ENCODE measurements at places on chromosomes 12 and 14. TPM values are rescaled to one million over a fixed set of nuclear protein-coding genes. Genes with fewer than 3 reads are reported as not detected.

GRCh38 chr14:24921903-24922302 lies 128.0 kb downstream of the STXBP6 start:
- DNase-seq, result no peak

The LRFN5 gene
- total RNA-seq, result 6.6 TPM

- DNase-seq, result no peak
These were observed 198.9 kb upstream of the SFSWAP start for GRCh38 chr12:131511803-131512561.

GRCh38 chr14:65096323-65097089 lies 5.8 kb downstream of the MAX start:
- no peak for DNase-seq

The AGAP2 gene
- total RNA-seq, result 1.8 TPM

DNA sequence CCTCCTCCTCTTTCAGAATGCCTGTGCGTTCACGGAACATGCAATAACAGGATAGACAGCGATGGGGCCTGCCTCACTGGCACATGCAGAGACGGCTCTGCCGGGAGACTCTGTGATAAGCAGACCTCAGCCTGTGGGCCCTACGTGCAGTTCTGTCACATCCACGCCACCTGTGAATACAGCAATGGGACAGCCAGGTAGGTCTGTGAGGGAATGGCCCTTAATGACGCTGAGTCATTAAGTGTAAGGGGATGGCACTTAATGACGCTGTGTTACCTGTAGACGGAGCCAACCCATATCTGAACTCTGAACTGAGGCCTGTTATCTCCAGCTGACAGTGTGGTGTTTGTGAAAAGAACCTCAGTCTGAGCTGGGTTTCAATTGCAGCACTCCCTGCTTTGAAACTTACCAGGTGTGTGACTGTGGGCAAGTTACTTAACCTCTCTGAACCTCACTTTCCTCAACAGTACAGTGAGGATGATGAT lies 86.9 kb downstream of the STAB2 start:
- no peak for DNase-seq

DNA sequence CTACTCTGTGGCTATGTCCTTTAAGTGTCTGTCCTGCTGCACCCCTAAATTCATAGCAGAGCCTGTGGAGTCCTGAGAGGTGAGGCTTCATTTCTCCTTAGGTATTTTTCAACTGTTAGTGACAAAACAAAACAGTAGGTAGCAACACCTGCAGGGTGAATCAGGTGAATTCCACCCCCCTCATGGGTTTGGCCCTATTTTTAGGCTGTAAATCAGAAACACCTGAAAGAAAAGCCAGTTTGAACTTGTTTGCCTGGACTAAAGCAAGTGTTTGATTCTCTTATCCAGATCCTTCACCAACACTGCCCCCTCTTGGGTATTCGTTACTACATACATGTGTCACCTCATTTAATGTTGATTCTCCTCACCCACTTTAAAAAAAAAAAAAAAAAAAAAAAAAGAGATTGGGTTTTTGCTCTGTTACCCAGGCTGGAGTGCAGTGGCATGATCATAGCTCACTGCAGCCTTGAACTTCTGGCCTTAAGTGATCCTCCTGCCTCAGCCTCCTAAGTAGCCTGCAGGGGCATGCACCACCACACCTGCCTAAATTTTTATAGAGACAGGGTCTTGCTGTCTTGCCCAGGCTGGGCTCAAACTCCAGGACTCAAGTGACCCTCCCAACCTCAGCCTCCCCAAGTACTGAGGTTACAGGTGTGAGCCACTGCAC lies 10.3 kb downstream of the TBPL2 start:
- no peak for DNase-seq

The SUSD6 gene
- total RNA-seq, result 73.3 TPM

The LPAR5 gene
- total RNA-seq, result 2.5 TPM

- no peak for DNase-seq
These were observed 273.6 kb upstream of the MDGA2 start for GRCh38 chr14:47949006-47949405.

The HOXC12 gene
- not detected for total RNA-seq

The RTL1 gene
- total RNA-seq, result not detected

The SCNN1A gene
- 18.1 TPM for total RNA-seq

GRCh38 chr12:95600567-95600966 lies 49.3 kb upstream of the USP44 start:
- no peak for DNase-seq

DNA sequence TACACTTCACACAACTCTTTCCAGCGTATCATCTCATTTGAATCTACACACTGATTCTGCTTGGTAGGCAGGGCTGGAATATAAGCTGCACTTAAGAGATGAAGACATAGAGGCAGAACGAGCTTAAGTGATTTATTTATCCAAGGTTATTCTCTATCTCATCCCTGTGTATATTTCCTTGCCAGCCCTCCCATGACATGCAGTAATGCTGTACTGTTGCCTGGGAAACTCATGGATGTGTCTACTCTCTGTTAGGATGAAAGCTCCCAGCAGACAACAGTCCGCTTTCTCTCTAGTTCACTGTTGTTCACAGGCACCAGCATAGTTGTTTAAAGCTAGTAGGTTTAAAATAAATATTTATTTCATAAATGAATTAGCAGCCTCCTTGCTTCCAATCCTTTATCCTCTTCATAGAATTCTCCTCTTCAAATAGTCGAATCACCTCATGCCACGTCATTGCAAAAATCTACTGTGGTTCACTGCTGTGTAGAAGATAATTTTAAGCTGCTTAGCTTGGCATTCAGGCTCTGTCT lies 25.4 kb downstream of the FGF6 start:
- DNase-seq, result no peak

DNA sequence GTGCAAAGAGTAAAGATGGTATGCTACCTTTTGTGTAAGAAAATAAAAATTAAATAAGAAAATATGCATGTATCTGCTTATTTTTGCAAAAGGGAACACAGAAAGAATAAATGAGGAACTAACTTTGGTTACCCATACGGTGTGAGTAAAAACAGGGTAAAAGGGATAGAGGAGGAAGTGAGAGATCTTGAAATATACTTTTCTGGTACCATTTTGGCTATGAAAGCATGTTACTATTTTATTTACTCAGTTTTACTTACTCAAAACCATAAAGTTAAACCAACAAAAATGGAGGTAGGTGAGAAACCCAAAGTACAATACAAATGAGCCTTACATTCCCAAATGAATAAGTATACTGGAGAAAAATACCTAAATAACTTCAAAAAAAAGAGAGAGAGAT lies 122.0 kb upstream of the EGLN3 start:
- no peak for DNase-seq

The LUM gene
- 335 TPM for total RNA-seq

The PIANP gene
- total RNA-seq, result not detected

The HOXC4 gene
- total RNA-seq, result 1.1 TPM

DNA sequence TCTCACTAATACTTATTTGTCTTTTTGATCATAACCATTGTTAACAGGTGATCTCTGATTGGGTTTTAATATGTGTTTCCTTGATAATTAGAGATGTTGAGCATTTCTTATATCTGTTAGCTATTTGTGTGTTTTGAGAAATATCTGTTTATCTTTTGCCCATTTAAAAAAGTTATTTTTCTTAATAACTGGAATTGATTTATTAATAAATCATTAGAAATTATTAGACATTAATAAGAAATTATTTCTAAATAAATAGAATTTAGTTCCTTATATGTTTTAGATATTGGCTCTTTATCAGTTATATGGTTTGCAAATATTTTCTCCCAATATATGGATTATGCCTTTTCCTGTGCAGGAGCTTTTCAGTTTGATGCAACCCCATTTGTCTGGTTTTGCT lies 18.7 kb downstream of the TMX1 start:
- no peak for DNase-seq

- no peak for DNase-seq
These were observed 124.3 kb upstream of the EGLN3 start for GRCh38 chr14:34075042-34075744.

GRCh38 chr12:50221228-50222008 lies 54.2 kb upstream of the CERS5 start:
- DNase-seq, result no peak

- DNase-seq, result no peak
These were observed 90.8 kb downstream of the BCL11B start for GRCh38 chr14:99181241-99181640.

GRCh38 chr12:13124656-13125505 lies 21.4 kb upstream of the GSG1 start:
- DNase-seq, result no peak

The PIGH gene
- total RNA-seq, result 27.7 TPM

DNA sequence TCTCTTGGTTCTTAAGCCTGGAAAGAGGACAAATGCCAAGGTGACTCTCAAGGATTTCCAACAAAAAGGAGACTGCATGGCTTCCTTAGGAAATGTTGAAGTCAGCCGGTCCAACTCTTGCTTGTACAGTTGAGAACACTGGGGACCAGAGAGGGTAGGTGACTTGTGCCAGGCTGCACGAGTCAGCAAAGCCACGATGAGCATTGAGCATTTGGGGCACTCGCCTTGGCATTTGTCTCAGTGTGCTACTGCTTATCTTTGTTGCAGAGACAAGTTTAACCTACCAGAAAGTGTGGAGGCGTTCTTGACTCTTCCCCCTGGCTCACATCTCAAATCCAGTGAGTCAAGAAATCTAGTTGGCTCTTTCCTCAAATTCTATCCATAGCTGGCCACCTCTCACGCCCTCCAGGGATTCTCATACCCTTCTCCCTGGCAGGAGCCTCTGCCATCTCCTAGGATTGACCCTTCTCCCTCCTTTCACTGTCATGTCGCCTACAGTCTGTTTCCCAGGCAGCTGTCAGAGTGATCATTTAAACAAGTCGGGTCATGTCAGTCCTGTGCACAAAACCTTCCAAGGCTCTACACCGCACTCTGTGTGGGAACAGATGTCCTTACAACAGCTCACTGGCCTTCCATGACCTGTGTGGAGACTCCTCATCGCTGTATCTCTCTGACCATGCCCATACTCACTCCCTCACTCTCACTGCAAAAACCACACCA lies 17.2 kb upstream of the KRT83 start:
- no peak for DNase-seq

DNA sequence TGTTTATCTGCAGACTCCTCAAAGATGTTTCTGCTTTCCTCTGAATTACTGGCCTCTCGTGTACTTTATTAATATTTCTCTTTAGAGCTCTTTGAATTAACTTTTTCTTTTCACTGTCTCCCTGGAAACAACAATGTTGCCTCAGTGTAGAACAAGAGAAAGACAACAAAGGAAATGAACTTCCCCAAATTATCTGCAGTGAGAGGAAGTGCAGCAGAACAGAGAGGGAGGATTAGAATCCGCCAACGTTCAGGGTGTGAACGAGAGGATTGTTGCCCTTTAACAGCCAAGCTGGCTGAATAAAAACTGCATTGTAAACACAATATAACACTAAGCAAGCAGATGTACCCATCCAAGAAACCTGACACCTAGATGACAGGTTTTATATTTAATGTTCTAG lies 375.9 kb downstream of the GALC start:
- DNase-seq, result no peak

- no peak for DNase-seq
These were observed 152.2 kb upstream of the HIF1A start for GRCh38 chr14:61542848-61543790.

The KRT79 gene
- total RNA-seq, result not detected

DNA sequence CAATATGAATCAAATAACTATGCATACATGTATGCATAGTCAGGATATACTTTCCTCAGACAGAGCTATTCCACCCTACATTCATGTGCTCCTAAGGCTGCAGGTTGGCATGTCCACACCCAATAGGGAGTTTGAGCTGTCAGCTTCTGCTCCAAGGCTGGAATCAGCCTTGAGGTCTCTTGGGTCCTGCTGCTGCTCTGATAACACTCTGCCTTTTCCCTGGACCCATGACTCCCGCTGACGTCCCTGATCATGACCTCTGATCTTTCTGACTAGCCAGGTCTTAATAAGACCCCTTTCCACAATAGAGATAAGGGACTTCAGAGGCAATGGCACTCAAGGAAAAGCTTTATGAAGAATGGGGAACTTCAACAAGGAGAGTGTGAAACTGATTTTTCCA lies 5.7 kb downstream of the PITPNM2 start:
- no peak for DNase-seq

DNA sequence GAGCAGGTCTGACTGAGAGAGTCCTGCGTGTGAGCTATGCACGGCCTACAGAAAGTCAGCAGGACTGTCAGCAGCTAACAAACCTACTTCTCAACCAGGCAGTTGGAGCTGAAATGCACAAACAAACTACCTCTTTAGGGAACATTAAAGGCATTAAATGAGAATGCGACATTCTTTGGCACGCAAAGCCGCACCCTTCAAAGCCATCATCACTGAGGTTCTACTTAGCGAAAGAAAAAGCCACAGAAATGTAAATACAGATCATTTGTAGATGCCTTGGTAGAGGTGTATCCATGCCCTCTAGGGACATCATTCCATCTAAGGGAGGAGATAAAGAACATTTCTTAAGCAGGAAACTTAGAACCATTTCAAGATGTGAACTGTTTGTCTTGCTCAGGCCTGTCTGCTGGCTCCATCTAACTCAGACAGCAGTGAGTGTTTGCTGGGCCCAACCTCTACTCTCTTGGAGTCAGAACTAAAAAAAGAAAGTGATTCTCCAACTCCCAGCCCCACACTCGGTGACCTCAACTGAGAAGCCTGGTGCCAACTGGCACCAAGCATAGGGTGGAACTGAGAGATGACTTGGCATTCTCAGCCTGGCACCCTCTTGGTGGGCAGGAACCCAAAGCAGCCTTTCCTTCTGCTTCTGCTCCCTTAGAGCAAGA lies 63.5 kb upstream of the MBIP start:
- no peak for DNase-seq
